Aorta (tissue), 5 donors: ENCODE measurements at places on chromosomes 3 and 15. TPM values are rescaled to one million over a fixed set of nuclear protein-coding genes. Genes with fewer than 3 reads are reported as not detected.
A peak's percentile ranks its signal among the peaks of the same experiment; 100 is the strongest.

DNA sequence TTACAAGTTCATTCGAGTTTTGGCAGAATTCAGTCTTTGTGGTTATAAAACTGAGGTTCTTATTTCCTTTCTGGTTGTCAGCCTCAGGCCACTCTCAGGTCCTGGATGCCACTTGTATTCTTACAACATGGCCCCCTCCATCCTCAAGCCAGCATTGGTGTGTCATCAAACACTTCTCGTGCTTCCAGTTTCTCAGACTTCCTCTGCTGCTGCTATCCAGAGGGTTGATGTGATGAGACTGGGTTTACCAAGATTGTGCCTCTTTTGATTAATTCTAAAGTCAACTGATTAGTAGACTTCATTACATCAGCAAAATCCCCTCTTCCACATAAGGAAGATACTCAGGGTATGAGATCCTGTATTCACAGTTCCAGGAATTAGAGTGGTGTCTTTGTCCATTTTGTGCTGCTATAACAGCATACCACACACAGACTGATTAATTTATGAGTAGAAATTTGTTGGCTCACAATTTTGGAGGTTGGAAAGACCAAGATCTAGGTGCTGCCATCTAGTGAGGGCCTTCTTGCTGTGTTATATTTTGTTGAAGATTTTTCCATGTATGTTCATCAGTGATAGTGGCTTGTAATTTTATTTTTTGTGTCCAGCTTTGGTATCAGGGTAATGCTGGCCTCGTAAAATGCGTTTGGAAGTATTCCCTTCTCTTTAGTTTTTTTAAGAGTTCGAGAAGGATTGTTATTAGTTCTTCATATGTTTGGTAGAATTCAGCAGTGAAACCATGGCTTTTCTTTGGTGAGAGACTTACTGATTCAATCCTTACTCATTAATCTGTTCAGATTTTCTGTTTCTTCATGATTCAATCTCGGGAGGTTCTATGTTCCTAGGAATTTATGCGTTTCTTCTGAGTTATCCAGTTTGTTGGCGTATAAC is 11.1 kb downstream of the LRCH3 start:
- no peaks in the 10 kb centered on the region for H3K36me3 ChIP-seq
- H3K27me3 ChIP-seq: no peaks in the 10 kb centered on the region
- peaks cover 3% of the 10 kb centered on the region for H3K4me1 ChIP-seq
- no peak overlapping the region for H3K4me3 ChIP-seq
- no peak for DNase-seq
- H3K27ac ChIP-seq: no peak overlapping the region

DNA sequence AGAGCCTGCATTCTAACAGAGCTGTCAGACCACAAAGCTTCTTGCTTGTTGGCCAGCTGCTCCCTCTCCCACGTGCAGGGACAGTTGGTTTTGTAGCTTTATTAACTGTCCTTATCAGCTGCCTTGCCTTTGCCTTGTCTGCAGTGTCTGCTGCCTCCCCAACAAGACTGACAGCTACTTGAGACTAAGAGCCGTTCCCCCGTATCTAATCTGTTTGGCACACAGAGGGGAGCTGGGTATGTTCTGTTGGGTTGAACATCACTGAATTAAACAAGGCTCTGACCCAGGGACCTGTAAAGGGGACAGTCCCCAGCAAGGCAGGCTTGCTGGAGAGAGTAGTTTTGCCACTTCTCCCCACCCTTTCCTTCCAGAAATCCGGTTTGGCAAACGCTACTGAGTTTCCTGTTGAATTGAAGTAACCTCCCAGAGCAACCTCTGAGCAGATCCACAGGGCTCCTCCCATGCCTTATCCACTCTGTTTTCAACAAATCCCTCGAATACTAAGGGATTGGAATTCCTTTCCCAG is 116.1 kb downstream of the ANP32A start:
- no peaks in the 10 kb centered on the region for H3K27me3 ChIP-seq
- no peak overlapping the region for H3K4me3 ChIP-seq
- no peak overlapping the region for H3K27ac ChIP-seq
- H3K4me1 ChIP-seq: no peaks in the 10 kb centered on the region

DNA sequence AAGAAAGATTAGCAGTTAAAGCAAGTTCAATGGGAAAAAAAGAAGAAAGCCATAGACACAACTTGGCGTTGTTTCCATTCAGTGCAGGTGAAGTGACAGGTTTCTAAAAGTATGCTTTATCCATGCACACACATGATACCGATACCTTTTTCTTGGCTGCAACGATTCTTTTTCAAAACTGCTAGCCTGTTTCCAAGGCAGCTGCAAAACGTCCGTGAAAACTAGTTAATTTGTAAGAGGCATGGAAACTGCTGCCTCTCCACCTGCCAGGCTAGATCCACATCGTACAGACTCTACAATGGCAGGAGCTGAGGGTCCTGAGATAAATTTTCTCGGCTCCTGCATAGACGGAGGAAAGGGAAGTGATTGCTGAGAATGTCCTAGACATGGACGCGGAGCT is 128.9 kb upstream of the ICE2 start:
- no peaks in the 10 kb centered on the region for H3K27me3 ChIP-seq
- DNase-seq: no peak
- H3K36me3 ChIP-seq: no peaks in the 10 kb centered on the region
- no peak overlapping the region for H3K27ac ChIP-seq
- peaks cover 3% of the 10 kb centered on the region for H3K4me1 ChIP-seq

DNA sequence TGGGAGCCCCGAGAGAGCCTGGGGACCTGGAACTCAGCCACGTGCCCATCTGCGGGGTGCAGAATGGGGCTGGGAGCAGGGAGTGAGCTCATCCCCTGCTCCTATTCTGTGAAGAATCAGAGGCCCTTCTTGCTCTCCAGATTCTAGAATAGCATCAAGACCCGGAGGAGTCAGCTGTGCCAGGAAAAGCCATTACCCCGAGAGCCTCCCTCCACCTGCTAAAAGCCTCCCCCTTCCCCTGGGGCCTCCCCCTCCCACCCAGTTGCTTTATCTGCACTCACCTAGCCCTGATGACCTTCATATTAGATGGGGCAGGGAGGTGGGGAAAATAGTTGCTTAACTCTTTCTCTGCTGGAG is 23.1 kb downstream of the CCDC33 start:
- no peaks in the 10 kb centered on the region for H3K36me3 ChIP-seq
- DNase-seq: no peak
- no peak overlapping the region for H3K4me3 ChIP-seq
- no peak overlapping the region for H3K27ac ChIP-seq

DNA sequence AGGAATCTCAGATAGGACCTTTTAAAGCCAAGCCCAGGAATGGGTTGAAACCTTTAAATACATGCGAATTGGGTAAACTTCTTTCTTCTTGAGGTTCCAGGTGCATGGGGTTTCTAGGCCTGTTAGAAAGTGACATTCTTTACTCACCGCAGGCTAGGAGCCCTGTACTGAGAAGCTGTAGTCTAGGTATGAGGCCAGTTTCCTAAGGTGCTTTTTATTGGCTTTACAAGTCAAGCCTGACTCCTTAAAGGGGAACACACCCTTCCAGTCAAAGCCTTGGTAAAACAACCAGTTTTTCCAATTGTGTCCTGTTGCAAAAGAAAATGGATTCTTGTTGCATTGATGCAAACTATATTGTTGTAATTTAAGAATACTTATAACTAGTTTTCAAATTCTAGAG is 76.1 kb upstream of the ATP11B start:
- no peaks in the 10 kb centered on the region for H3K4me1 ChIP-seq
- no peak for DNase-seq
- no peaks in the 10 kb centered on the region for H3K27me3 ChIP-seq
- no peaks in the 10 kb centered on the region for H3K36me3 ChIP-seq

GRCh38 chr3:193174140-193174539 is 66.9 kb upstream of the PLAAT1 start:
- no peaks in the 10 kb centered on the region for H3K4me1 ChIP-seq
- no peak overlapping the region for H3K4me3 ChIP-seq

DNA sequence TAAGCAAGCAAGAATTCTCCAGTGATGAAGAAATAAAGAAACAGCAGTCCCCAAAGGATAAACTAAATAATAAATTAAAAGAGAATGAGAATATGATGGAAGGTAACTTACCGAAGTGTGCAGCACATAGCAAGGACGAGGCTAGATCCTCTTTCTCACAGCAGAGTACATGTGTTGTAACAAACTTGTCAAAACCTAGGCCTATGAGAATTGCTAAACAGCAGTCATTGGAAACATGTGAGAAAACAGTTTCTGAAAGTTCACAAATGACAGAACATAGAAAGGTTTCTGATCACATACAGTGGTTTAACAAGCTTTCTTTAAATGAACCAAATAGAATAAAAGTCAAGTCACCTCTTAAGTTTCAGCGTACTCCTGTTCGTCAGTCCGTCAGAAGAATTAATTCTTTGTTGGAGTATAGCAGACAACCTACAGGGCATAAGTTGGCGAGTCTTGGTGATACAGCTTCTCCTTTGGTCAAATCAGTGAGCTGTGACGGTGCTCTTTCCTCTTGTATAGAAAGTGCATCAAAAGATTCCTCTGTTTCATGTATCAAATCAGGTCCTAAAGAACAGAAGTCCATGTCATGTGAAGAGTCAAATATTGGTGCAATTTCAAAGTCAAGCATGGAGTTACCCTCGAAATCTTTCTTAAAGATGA is 4.5 kb upstream of the SCG5 start:
- H3K4me1 ChIP-seq: no peaks in the 10 kb centered on the region
- no peaks in the 10 kb centered on the region for H3K36me3 ChIP-seq
- H3K4me3 ChIP-seq: no peak overlapping the region
- H3K27me3 ChIP-seq: no peaks in the 10 kb centered on the region
- no peak for DNase-seq

- H3K36me3 ChIP-seq: no peaks in the 10 kb centered on the region
- no peak for DNase-seq
- no peak overlapping the region for H3K4me3 ChIP-seq
- no peaks in the 10 kb centered on the region for H3K27me3 ChIP-seq
These were observed 23.4 kb downstream of the GTF2E1 start for GRCh38 chr3:120765830-120766493.

DNA sequence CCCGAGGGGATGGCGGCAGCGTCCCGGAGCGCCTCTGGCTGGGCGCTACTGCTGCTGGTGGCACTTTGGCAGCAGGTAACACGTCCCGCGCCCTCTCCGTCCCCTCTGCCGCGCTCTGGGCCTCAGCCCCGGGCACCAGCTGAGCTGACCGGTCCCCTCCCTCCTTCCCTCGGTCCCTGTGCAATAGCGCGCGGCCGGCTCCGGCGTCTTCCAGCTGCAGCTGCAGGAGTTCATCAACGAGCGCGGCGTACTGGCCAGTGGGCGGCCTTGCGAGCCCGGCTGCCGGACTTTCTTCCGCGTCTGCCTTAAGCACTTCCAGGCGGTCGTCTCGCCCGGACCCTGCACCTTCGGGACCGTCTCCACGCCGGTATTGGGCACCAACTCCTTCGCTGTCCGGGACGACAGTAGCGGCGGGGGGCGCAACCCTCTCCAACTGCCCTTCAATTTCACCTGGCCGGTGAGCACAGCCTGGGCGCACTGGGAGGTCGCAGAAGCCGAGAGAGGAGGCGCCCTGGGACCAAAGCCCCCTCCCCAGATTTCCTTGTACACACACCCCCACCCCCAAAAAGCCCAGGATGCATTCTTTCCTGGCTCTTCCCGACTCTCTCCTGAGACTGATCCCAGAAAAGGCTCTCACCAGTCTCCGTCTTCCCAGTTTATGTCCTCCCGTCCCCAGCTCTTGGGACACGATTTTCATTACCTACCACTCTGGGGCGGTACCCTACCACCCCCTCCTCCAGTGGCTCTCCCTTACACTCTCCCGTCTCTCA is 705 bp downstream of the DLL4 start:
- no peak overlapping the region for H3K27ac ChIP-seq
- H3K27me3 ChIP-seq: no peaks in the 10 kb centered on the region
- peak overlapping the region; percentile 1 for H3K4me3 ChIP-seq
- no peaks in the 10 kb centered on the region for H3K4me1 ChIP-seq
- H3K36me3 ChIP-seq: no peaks in the 10 kb centered on the region

The NANOGP8 gene
- 1.5 TPM for total RNA-seq

The LIPC gene
- total RNA-seq: 0.93 TPM
